ENCODE measurements at places on chromosomes 4 and X. TPM values are rescaled to one million over a fixed set of nuclear protein-coding genes. Genes with fewer than 3 reads are reported as not detected.

MAGEB17 gene
- total RNA-seq = not detected

FGFBP1 gene
- total RNA-seq = 2.6 TPM

GAGE1 gene
- total RNA-seq = not detected

CYLC1 gene
- not detected for total RNA-seq

SSX2B gene
- not detected for total RNA-seq

KLKB1 gene
- total RNA-seq = not detected

CT47A7 gene
- not detected for total RNA-seq

PNMA3 gene
- 0.22 TPM for total RNA-seq

SOWAHD gene
- total RNA-seq = 0.12 TPM

GATA1 gene
- not detected for total RNA-seq

Measured in A549 treated with AZD2906 at 1 μM for 4 hours (cell line).